ENCODE measurements at places on chromosomes 3 and 15. TPM values are rescaled to one million over a fixed set of nuclear protein-coding genes. Genes with fewer than 3 reads are reported as not detected.

The IL20RB gene
- 1.7 TPM for total RNA-seq

The H1-8 gene
- total RNA-seq = not detected

The NDUFAF3 gene
- 31.9 TPM for total RNA-seq

The ATP8B4 gene
- 21.3 TPM for total RNA-seq

The HACD3 gene
- 40.8 TPM for total RNA-seq

The JAGN1 gene
- total RNA-seq = 34.6 TPM

The KLF15 gene
- 1.0 TPM for total RNA-seq

The PXK gene
- 76.1 TPM for total RNA-seq

The FILIP1L gene
- total RNA-seq = 0.93 TPM

The ZNF662 gene
- total RNA-seq = 3.8 TPM

The CCRL2 gene
- 2.5 TPM for total RNA-seq

The NDUFB4 gene
- 106 TPM for total RNA-seq

The GLCE gene
- 3.9 TPM for total RNA-seq

The SCAMP5 gene
- total RNA-seq = 1.2 TPM

The SERPINI1 gene
- 3.9 TPM for total RNA-seq

The HTD2 gene
- total RNA-seq = 11.4 TPM

The EPHB3 gene
- total RNA-seq = 0.50 TPM

The HGD gene
- 0.74 TPM for total RNA-seq

The FETUB gene
- total RNA-seq = not detected

The IL17RD gene
- total RNA-seq = 0.09 TPM

The CD96 gene
- 88.9 TPM for total RNA-seq

The MYZAP gene
- 0.24 TPM for total RNA-seq

The DNAJB8 gene
- not detected for total RNA-seq

The KLHL40 gene
- not detected for total RNA-seq

The RPL22L1 gene
- 246 TPM for total RNA-seq

The PLA2G4D gene
- not detected for total RNA-seq

The UROC1 gene
- not detected for total RNA-seq

The A4GNT gene
- total RNA-seq = not detected

The ERC2 gene
- 0.19 TPM for total RNA-seq

The TGM4 gene
- total RNA-seq = not detected

The MYRIP gene
- total RNA-seq = not detected

The NR2F2 gene
- total RNA-seq = not detected

The ALS2CL gene
- total RNA-seq = 3.1 TPM

The C3orf85 gene
- not detected for total RNA-seq

The GP9 gene
- not detected for total RNA-seq

The ARHGEF3 gene
- total RNA-seq = 21.1 TPM

The SERF2 gene
- 445 TPM for total RNA-seq

The CP gene
- total RNA-seq = not detected

The HYAL1 gene
- 0.19 TPM for total RNA-seq

The MAP3K13 gene
- total RNA-seq = 29.3 TPM

The APEH gene
- 108 TPM for total RNA-seq

The ZNF385D gene
- total RNA-seq = not detected

The CPN2 gene
- not detected for total RNA-seq

The LPP gene
- total RNA-seq = 50.4 TPM

The MYO1E gene
- 4.6 TPM for total RNA-seq

The DYNLT2B gene
- 18.9 TPM for total RNA-seq

The CMTM7 gene
- total RNA-seq = 61.0 TPM

The ISL2 gene
- 0.83 TPM for total RNA-seq

The KNG1 gene
- total RNA-seq = not detected

The PLCH1 gene
- 1.1 TPM for total RNA-seq

The FHIT gene
- 48.2 TPM for total RNA-seq

The ALDH1A3 gene
- total RNA-seq = not detected
